Bone marrow (tissue), 2 donors: ENCODE measurements at places on chromosomes 6 and 20.

GRCh38 chr6:99912657-99913056, 81.4 kb downstream of the MCHR2 start:
- no peak for DNase-seq

DNA sequence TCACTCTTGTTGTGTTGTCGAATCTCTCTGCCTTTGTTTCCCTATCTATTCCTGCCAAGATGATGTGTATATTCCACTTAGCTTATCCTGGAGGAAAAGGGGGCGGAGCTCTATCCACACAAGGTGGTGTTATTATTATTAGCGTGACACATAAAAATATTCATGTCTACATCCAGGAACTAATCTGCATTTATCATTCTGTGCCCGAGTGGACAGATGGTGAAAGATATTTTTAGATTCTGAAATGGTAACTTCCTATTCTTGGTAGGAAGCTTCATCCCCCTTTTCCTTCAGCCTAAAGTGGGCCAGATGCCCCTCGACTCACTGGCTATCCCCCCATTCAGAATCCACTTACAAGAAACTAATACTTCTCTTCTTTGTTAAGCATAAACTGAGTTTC, 2.0 kb downstream of the XKR7 start:
- DNase-seq, result no peak

- no peak for DNase-seq
These were observed 123.3 kb downstream of the QRSL1 start for GRCh38 chr6:106752641-106753040.

DNA sequence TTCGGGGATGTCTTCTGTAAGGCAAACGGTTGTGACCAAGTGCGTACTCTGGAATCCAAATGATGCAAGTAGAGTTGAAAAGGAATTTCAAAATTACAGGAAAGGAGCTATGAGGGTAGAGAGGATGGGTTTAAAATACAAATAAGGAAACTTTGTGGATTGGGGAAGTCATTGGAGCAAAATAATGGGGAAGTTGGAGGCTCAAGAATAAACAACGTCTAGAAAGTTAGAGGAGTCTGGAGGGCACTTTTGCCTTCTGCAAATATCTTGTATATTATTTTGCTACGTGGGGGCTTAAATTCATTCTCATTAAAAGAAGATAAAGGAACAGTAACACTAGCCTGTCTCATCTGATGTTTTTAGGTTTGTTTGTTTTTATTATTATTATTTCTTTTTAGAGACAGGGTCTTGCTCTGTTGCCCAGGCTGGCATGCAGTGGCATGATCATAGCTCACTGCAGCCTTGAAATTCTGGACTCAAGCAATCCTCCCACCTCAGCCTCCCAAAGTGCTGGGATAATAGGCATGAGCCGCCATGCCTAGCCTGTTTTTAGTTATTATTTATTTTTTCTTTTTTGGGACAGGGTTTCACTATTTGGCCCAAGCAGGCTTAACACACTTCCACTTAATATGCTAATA, 55.0 kb upstream of the TNFAIP3 start:
- peak; percentile 37 for DNase-seq

DNA sequence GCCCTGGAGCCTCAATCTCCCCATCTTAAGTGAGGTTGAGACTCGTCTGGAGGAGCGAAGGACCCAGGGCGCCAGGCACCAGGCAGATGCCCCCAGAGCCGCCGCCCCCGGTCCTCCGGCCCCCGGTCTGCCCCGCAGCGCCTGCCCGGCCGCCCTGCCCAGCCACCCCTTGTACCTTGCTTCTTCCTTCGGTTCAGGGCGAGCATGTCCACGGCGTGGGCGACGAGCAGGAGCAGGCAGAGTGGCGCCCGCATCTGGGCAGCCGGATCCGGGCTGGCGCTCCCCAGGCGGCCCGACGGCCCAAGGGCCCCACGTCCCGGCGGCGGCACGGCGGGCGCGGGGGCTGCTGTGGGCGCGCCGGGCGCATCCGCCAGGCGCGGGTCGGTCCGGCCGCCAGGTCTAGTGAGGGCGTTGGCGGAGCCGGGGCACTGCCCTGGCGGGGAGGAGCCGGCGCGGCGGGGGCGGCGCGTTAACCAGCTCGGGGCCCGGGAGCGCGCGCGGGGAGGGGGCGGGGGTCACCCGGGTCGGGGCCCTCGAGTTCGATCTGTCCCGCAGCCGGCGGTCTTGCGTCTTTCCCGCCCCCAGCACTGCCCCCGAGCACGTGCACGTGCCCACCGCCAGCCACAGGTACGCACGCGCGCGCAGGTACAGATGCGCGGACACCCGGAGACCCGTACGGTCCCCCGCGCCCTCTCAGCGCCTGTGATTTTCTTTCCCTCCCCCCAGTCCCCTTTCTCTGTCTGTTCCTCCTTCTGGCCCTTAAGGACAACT, at the start of gene RSPO4:
Gene RSPO4, minus strand, starts transcription at position 401 of the 771 bp plus-strand sequence. Its CDS starts 147 bp downstream, at position 254.
- no peak for DNase-seq

GRCh38 chr20:62675156-62675876, 33.0 kb downstream of the SLCO4A1 start:
- peak; percentile 65 for DNase-seq

- DNase-seq, result no peak
These were observed 916.5 kb downstream of the QKI start for GRCh38 chr6:164331026-164331425.

DNA sequence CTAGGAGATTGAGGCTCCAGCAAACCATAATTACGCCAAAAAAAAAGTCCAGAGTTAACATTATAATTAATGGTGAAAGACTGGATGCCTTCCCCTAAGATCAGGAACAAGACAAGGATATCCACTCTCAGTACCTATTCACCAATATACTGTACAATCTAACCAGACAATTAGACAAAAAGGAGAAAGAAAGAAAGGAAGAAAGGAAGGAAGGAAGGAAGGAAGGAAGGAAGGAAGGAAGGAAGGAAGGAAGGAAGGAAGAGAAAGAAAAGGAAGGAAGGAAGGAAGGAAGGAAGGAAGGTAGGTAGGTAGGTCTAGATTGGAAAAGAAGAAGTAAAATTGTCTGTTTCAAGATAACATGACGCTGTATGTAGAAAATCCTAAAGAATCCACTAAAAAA, 50.7 kb downstream of the TASP1 start:
- no peak for DNase-seq

DNA sequence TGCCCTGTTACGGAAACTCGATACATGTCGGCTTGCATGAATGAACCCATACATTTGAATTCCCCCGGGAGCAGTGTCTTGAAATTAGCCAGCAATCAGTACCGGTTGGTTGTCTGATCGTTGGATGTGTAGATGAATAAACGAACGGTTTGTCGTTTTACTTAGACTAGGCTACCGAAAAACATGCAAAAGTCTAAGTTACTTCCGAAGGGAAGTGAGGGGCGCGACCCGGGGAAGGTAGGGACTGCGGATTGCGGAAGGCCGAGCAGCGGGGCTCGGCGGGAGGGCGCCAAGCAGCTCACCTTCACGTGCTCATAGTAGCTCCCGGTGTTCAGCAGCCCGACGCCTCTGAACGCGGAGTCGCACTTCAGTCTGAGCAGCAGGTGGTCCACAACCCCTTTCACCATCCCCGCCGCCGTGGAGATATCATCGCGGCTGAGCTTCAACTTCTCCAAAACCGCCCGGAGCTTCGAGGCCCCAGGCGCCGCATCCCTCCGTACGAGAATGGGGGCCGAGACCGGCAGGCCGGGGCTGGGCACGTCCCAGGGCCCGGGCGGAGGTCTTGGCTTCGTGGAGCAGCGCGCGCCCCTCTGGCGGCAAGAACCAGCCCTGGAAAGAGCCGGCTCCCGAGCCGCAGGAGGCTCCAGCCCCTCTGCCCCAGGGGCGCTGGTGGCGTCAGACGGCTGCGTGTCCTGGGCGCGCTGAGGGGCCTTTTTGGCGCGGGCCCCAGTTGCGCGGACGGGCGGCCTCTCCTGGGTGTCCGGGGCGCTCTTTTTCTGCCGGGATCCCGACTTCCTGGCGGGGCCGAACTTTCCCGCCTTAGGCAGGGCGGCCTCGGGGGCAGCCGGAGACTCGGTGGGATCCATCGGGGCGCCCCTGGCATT, 632 bp downstream of the CGAS start:
- DNase-seq, result peak; percentile 34

DNA sequence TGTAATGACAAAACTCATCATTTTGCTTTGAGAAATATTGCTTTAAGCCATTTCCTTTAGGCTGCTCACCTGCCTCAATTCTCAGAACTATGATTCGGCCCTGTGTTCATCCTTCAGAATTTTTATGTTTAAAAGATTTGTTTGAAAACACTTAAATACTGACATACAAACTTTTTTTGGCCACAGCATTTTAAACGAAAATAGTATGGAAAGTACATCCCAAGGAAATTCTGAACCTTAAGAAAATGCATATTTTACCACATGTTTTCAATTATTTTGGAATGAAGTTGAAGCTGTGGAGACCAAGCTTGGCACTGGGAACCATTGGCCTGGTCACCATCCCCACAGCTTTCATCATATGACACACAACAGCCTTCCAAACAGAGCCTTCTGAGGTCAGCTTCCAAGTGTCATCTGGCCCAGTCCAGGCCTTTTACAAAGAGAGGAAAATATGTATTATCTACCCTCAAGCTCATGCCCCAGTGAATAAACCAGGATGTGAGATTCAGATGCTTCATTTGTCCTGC, 83.3 kb downstream of the SOD2 start:
- DNase-seq, result no peak

DNA sequence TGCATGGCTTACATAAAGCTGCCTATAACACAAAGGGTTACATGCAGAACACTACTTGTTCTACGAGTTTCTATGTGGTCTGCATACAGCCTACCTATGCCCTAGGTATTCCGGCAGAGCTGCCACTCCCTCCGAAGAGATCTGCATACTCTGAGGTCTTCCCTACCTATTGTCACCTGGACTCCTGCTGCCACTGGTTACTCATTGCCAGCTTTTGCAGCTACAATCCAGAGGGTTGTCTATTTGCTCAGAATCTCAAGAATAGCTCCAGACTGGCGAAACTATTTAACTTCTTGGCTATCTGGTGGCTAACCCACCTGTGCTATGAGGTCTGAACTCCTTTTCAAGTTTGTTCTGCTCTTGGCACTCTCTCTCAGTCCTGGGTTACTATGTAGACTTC, 323.3 kb downstream of the BMP2 start:
- DNase-seq, result no peak

DNA sequence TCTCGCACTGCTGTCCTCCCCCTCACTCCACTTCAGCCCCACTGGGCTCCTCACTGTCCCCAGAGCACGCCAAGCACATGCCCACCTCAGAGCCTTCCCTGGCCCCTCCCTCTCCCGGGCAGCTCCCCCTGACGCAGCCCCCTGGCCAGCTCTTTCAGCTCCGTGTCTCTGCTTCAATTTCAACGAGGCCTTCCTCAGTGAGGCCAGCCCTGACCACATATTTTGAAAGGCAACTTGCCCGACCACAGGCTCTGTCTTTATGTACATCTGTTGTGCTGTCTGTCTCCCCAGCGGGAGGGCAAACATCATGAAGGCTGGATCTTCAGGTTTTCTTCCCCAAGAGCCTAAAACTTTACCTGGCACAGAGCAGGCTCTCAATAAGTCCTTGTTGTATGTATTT, 44.6 kb downstream of the JPH2 start:
- no peak for DNase-seq

- DNase-seq, result no peak
These were observed 294.9 kb upstream of the MARCKS start for GRCh38 chr6:113562248-113562647.

- DNase-seq, result no peak
These were observed 19.4 kb downstream of the QRSL1 start for GRCh38 chr6:106648651-106649308.

- no peak for DNase-seq
These were observed 32.6 kb upstream of the TBC1D7 start for GRCh38 chr6:13360671-13361540.

DNA sequence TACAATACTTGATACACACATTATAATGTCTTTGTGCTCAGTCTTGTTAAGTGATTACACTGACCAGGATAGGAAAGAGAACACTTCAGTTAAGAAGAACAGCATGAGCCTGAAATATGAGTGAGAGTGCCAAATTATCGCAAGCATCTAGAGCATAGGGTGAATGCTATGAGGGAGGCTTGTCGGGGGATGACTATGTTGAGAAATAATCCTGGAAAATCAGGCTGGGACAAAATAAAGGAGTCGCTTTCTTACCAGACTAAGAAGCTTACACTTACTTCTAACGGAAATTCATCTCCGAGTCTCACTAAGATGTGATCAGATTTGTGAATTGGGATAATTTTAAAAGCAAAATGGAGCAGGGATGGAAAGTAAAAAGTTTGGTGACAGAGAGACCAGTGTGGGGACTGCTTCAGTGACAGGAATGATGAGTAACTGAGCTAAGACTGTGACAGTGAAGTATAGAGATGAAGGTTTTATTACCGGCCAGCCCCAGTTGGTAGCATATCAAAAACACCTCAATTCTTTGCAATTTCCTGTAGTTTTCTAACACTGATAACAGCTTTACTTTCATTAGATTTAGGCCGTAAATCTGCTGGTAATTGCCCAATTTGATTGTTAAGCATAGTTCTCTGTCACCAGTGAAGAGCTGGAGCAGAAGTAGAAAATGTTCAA, 48.4 kb upstream of the DEFB112 start:
- DNase-seq, result no peak

- DNase-seq, result no peak
These were observed 773.3 kb upstream of the DEFB115 start for GRCh38 chr20:30484009-30484748.

DNA sequence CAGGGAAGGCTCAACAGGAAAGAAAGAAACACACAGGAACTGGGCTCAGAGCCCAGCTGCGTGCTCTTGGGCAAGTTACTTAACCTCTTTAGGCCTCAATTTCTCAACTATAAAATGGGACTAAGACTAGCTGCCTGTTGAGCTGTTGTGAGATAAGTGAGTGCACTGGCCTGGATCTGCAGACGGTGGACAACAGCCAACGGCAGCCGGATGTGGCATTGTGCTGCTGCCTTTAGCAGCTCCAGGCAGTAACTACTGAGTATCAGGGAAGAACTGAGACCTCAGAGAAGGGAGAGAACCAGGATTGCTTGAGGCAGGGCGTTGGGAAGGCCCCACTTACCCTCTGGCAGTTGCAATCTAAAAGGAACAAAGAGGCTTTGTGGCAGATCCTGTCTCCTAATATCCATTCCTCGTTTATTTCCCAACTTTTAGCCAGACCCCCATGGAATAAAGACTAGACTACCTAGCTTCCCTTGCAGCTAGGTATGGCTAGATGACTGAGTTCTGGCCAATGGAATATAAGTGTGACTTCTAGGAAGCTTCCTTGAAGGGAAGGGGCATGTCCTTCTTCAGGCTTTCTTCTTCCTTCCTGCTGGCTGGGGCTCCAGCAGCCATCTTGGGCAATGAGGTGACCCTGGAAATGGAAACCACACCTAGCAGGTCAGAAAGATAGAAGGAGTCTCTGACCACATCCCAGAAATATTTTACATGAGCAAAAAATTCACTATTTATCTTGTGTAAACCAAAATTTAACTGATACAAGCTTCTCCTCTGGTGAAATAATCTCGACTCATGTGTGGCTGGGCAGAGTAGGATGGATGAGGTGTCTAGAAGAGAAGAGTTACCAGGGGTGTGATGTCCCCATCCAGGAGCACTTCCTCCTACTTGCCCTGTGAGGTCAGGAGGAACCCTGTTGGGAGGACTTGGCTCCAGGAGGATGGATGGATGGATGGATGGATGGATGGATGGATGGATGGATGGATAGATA, 67.6 kb downstream of the MRPL14 start:
- DNase-seq, result no peak

- no peak for DNase-seq
These were observed 202.4 kb downstream of the ZMYND8 start for GRCh38 chr20:47154089-47154488.
